ENCODE measurements at places on chromosomes 16 and 17. TPM values are rescaled to one million over a fixed set of nuclear protein-coding genes. Genes with fewer than 3 reads are reported as not detected.

GRCh38 chr17:44033861-44034408 is 19.2 kb upstream of the TMEM101 start:
- H3K4me1 ChIP-seq = no peaks in the 10 kb centered on the region
- no peak overlapping the region for H3K4me3 ChIP-seq
- H3K27ac ChIP-seq = no peak overlapping the region
- H3K36me3 ChIP-seq = peaks cover 53% of the 10 kb centered on the region

DNA sequence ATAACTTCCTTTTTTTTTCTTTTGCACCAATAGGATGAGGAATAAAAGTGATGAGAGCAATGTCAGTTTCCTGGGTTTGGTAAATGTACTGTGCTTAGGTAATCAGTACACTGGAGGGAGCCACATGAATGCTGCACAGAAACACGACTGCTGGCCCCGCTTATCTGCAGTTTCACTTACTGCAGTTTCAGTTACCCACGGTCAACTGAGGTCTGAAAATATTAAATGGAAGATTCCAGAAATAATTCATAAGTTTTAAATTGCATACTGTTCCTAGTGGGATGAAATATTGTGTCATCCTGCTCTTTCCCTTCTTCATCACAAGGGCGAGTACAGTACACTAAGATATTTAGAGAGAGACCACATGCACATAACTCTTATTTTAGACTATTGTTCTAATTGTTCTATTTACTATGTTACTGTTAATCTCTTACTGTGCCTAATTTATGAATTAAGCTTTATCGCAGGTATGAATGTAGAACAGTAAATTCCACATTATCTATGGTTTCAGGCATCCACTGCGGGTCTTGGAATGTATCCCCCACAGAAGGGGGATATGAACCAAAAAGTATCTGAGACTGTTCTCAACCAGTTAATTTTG is 6.4 kb upstream of the LGALS3BP start:
- no peak for DNase-seq
- H3K36me3 ChIP-seq = peaks cover 11% of the 10 kb centered on the region
- peaks cover 3% of the 10 kb centered on the region for H3K4me1 ChIP-seq

DNA sequence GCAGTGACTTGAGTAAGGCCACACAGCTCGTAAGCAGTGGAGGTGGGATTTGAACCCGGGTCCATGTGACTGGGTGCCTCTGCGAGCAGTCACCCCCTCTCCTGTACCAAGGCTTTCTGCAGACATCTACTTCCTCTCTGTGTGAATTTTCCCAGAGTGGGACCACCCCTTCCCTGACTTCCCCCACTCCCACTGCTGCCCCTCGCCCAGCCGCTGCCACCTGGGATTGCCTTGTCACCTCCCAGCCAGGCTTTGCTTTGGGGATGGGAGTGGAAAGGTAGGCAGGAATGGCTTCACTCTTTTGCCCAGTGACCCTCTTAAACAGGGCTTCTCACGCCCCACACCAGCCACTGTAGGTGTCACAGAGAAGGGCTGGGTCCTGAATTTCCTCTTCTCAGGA is 105.2 kb upstream of the SEC14L1 start:
- no peak overlapping the region for H3K4me3 ChIP-seq
- H3K36me3 ChIP-seq = no peaks in the 10 kb centered on the region
- H3K4me1 ChIP-seq = peaks cover 6% of the 10 kb centered on the region
- no peak for DNase-seq
- no peak overlapping the region for H3K27ac ChIP-seq

DNA sequence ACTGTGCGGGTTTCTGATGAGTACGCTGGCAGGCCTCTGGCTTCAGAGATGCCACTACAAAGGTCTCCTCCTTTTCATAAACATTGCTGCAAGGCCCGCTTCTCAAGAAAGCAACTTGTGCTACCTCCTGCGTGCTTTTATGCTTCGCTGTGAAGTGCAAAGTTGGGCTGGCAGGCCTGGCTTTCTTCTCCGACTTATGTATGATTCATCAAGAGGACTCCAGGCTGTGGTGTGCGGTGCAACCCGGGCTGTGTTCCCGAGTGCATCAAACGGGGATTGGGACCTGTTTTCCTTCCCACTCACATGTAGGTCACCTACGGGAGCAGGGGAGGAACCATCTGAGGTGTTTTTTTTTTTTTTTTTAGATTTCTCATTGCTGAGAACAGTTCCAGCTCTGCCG is 534.1 kb downstream of the WWOX start:
- H3K27me3 ChIP-seq = no peaks in the 10 kb centered on the region
- no peak overlapping the region for H3K27ac ChIP-seq
- H3K36me3 ChIP-seq = no peaks in the 10 kb centered on the region
- DNase-seq = no peak
- H3K4me1 ChIP-seq = no peaks in the 10 kb centered on the region

CRISPLD2 gene
- total RNA-seq = 2.1 TPM

FHOD1 gene
- total RNA-seq = 5.6 TPM

PPL gene
- 3.7 TPM for total RNA-seq

All from thymus (tissue), 14 donors.